ENCODE measurements at places on chromosomes 5 and 9.

DNA sequence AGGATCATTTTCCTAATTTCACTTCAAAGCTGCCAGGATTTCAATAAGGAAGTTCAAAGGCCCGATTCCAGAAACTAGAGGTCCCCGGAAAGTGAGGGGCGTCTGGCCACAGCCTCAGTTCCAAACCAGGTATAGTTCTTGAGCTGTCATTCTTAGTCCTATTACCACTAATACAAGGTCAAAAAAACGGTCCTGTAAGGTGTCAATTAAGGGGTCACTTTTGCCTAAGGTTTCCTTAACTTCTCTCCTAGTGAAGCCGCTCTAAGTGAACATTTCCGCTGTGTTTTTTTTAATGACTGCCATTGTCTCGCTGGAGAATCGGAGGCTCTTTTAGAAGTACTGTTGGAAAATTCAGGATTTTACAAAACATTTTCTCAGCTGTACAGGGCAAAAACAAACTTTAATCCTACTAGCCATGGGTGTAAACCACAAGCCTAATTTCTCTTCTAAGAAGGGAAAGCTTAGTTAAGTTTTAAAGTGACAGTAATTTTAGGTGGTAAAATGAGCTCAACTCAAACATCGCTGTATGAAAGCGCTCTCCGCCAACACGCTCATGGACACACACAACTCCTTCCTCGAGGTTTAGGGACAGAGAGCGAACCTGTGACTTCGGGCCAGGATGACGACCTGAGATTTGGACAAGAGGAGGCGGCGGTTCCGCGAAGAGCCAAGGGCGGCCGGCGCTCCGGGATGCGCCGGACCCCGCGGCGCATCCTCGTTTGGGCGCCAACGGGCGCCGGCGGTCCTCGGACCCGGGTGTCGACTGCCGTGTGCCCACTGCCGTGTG, 76.7 kb upstream of the IFNE start:
- no peak for DNase-seq

DNA sequence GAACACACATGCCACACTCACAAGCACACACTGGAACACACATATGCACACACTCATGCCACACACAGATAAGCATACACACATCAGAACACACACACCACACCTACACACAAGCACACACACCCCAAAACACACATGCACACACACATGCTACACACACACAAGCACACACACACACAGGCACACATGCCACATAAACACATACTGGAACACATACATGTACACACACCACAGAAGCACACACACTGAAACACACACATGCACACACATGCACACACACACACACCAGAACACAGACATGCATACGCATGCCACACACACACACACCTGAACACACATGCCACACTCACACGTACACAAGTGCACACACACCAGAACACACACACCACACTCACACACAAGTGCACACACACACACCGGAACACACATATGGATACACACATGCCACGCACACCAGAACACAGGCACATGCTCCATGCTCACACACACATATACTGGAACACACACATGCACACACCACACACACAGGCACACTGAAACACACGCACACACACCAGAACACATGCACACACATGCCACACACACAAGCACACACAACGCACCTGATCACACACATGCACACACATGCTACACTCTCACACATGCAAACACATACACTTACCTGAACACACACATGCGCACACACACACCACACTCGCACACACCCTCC, 78.0 kb upstream of the IRX4 start:
- no peak for DNase-seq

DNA sequence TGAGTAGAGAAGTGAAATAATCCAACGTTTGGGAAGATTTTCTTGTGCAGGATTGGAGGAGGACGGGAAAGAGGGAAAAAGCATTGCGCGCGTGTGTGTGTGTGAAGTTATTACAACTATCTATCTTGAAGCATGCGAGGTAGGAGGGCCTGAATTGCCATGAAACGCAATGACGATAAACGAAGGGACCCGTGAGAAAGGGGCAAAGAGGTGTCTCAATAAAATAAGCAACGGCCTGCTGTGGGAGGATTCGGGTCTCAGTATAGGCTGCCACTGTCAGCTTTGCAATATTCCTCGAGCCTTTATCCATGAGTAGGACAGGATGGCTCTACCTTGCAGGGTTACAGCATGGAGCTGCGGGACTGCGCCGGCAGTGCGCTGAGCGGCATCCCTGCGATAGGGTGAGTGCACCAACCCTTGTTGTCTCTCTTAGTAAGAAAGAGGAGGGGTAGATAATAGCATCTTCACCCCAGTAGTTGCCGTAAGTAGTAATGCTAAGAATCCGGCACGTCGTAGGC, 631 bp upstream of the RCL1 start:
- DNase-seq: no peak

- no peak for DNase-seq
Measured at GRCh38 chr5:86679529-86679928, 61.8 kb downstream of the COX7C start.

DNA sequence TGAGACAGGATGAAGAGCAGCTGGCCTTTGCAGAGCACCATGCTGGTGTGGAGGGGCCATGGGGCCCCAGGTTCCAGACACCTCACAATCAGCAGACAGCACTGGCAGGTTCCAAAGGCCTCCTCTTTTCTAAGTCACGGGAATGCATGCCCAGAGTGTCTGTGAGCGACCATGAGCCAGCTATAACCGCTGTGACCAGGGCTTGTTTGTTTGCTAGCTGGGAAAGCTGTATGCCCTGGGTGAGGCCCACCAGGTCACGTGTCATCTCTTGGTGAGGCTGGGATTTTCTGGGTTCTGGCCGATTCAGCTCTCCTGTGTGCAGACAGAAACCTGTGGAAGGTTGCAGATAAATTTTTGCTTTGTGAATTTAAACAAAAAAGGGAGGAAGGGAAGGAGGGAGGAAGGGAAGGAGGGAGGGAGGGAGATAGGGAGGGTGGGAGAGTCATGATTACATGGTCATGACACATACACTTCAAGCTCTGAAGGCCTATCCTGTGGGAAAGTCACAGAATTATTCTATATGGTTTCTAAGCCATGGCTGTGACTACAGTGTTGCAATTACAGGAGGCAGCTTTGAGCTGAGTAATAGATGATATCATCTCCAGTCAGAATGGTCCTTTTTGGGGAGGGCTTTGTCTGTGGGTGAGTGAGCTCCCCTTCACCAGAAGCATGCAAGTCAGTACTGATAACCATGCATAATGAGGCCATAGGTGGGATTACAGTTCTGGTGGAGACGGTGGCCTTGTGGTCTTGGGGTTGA, 37.2 kb downstream of the PAPPA start:
- no peak for DNase-seq

GRCh38 chr9:79111653-79112052, 460.1 kb upstream of the TLE4 start:
- DNase-seq: no peak

DNA sequence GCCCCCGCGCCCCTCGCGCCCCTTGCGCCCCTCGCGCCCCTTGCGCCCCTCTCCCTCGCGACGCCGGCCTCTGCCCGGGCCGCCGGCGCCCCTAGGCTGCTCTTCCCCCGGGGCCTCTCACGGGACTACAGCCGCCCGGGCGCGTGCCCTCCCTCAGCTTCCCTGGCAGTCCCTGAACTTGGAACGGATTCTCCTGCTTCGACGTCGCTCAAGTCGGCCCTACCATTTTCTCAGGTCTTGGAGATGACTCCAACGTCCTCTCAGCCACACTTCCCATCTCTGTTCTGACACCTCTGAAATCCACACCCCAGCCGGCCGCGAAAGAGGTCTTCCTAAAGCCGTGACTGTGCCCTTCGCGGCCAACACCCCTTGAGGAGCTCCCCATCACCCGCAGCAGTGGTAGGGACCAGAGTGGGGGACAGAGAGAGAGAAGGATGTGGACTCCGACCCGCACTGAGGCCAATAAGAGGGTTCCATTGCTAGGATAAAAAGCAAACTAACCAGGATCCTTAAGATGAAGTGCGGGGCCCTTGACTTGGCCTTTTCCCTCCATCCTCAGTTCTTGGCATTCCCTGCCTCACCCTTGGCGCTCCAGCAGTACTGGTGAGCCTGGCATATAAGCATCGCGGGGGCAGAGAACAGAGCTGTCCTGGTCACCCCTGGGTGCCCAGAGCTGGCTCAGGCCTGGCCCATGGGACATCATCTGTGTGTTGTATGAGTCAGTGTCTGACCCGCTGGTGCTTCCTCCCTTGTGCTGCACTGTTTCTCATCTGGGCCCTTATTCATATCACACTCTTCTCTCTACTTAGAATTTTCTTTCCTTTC, 38.6 kb upstream of the GARNL3 start:
- no peak for DNase-seq
